ENCODE measurements at places on chromosomes 1 and 21. TPM values are rescaled to one million over a fixed set of nuclear protein-coding genes. Genes with fewer than 3 reads are reported as not detected.

SZRD1 gene
- total RNA-seq: 232 TPM

CTXND2 gene
- total RNA-seq: not detected

DNA sequence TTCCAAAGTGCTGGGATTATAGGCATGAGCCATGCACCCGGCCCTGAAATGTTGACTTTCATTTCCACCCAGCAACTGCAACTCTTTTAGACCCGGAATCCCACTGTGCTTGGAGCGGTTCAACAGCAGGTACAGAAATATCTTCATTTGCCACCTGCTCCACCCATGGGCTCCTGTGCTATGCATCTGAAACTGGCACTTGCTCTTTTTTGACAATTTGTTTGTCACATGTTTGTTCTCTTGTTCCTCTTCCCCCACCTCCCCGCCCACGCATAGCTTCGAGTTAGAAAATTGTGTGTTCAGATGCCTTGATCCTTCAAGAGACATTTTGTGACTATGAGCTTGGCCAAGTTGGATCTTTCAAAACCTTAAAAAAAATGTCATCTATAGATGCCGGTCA, 2.4 kb upstream of the IFNLR1 start:
- DNase-seq: no peak

GRCh38 chr1:61781151-61781550, 38.9 kb downstream of the PATJ start:
- no peak for DNase-seq

- no peak for DNase-seq
Observed at GRCh38 chr1:231705806-231706760, 79.5 kb downstream of the DISC1 start.

DISP3 gene
- total RNA-seq: 0.81 TPM

DNA sequence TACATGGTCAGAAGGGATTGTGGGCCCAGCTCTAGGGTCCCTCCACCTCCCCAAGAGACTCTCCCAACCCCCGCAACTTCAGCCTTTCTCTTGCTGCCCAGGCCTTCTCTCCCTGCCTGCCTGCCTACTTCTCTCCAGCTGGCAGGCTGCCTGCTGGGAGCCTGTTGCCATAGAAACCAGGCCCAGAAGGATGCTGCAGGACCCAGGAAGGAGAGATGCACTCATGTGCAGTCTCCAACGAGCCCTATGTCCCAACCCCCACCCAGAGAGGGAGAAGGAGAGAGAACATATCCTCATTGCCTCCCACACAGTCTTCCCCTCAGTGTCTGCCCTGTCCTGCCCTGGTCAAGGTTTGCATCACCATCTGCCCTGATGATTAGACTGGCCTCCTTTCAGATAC, 10.8 kb upstream of the SMIM12 start:
- DNase-seq: no peak

DNA sequence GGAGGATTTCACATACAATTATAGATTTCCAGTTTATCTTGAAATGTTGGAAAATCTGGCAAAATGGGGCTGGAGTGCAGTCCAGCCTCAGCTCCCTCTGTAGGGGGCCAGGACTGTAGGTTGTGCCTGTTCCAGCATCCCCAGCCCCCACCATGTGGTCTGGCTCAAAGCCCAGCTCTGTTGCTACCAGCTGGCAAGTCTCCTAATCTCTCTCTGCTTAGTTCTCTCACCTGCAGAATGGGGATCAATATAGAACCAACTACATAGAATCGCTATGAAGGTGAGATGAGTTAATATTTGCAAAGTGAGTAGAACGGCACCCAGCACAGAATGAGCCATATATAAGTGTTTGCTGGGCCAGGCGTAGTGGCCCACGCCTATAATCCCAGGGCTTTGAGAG, 50.0 kb upstream of the TARDBP start:
- DNase-seq: no peak

GRCh38 chr1:151526735-151527525, 13.2 kb upstream of the TUFT1 start:
- no peak for DNase-seq

- no peak for DNase-seq
Observed at GRCh38 chr1:118264343-118264742, 79.3 kb upstream of the SPAG17 start.

GRCh38 chr21:42002421-42002958, 7.7 kb downstream of the ZBTB21 start:
- no peak for DNase-seq

GRCh38 chr1:17436380-17437174, 2.9 kb downstream of the RCC2 start:
- DNase-seq: no peak

GRCh38 chr1:20975668-20976067, 188.6 kb upstream of the HP1BP3 start:
- no peak for DNase-seq

GBP3 gene
- 36.6 TPM for total RNA-seq

DNA sequence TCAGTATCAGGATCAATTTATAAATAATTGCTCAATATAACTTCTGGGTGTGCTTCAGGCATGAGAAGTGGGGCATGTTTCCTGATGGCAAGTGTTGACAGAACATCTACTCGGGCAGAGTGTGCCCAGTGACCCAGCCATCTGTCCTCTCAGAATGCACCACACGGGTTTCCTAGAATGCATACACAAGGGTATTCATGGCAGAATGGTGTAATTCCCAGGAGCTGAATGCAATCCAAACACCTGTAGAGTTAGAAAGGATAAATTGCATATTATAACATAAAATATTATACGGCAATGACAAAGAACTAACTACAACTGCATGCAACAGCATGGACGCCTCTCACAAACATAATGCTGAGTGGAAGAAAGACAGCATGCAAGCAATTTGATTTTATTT, 391.9 kb downstream of the SIPA1L2 start:
- no peak for DNase-seq

- DNase-seq: no peak
Observed at GRCh38 chr1:212007178-212007577, 28.2 kb downstream of the INTS7 start.

Data from natural killer cell treated with Interleukin-12 subunit alpha and Interleukin-12 subunit beta and Interleukin-15 and Interleukin-18, amount 100 ng/mL, for 72 hours (primary cell).